ENCODE measurements at places on chromosomes 12 and 14. TPM values are rescaled to one million over a fixed set of nuclear protein-coding genes. Genes with fewer than 3 reads are reported as not detected.

The DENND5B gene
- 2.3 TPM for total RNA-seq

The PLEKHD1 gene
- 0.78 TPM for total RNA-seq

DNA sequence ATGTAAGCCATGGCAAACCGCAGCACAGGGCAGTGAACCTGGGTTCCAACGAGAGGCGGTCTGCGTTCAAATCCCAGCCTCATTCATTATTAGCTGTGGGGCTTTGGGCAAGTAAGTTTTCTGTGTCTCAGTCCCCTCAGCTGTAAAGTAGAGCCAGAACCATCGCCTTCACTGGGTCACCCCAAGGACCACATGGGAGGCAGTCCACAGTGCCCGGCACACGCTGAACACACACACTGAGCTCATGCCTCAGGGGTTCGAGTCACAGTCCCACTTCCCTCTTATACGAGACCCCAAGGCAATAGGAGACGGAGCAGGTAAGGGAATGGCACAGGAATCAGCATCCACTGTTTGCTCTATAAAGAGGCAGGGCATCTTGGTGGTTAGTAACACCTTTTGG, 19.1 kb downstream of the LRTM2 start:
- ATAC-seq, result no peak

DNA sequence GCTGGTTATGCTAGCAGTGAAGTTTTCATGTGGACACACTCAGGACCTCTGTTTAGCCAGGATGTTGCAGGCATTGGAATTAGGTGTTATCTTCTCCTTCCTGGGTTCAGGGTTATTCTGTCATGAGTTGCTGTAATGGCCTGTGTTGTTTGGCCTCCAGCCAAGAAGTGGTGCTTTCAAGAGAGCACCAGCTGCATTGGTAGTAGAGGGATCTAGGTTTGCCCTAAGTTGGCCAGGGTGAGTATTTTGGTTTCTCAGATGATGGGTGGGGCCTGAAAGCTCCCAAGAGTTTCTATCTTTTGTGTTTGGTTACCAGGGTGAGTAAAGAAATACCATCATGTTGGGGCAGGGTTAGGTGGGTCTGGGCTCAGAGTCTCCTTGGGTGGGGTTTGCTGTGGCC, 2.7 kb upstream of the GZMH start:
- ATAC-seq, result no peak

GRCh38 chr12:27304856-27305255, 27.8 kb upstream of the BMAL2 start:
- no peak for ATAC-seq

GRCh38 chr14:94876306-94876705, 106.4 kb upstream of the GSC start:
- no peak for ATAC-seq
